Astrocyte of the spinal cord (primary cell): ENCODE measurements at places on chromosomes 2 and 18.

DNA sequence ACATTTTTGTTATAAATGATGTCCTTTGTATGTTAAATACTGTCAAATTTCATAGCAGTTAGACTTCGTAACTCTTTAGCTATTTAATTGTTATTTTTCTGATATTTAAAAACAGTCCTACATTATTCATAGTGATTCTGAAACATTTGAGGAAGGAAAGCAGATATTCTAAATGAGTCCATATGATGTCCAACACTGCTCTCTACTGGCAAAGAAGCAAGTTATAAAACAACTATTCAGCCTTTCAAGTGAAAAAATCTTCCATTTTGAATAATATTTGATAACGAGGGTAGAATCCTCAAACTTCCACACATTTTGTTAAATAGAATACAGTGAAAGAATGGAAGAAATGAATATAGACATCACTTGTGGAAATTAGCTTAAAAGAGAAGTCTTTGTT is 220.8 kb downstream of the GULP1 start:
- DNase-seq, result peak; percentile 74

- no peak for DNase-seq
Measured at GRCh38 chr2:47686018-47686417, 96.9 kb upstream of the MSH6 start.

DNA sequence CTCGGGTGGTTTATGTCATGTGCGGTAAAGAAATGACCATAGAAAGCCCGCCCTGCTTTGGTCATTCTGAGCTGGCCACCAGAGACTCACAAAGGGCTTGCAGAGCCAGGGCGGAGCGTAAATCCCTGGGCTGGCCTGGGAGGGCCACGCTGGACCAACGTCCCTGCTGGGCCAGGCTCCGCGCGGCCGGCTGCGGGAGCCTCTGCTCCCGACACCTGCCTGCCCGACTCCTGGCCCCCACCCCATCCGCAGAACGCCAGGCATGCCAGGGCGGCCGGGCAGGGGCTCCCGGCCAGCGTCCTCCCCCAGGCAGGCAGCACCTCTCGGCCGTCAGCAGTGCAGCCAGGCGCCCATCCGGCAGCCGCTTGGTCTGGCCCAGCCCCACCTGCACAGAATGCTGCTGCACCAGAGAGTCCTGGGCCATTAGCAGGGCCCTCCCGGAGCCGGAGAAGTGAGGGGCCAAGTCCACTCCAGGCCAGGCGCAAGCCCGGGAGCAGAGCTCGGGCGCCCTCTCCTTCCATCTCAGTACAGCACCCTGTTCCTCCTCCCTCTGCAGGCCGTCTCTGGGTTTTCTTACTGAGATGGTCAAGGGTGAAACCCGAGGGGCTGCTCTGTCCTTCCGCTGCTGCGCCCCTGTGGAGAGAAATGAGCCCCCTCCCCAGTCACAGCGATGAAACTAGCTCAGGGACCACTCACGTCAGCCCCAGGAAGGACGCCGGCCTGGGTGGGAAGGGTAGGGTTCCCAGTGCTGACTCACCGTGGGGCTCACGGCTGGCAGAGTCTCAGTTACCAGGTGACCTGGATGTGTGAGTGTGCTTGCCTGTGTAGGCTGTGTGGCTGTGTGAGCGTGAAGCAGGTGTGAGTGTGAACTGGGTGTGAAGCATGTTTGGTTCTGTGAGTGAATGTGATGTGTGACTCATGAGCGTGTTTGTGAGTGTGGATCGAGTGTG is 83.3 kb downstream of the PTGR3 start:
- DNase-seq, result no peak

GRCh38 chr2:164182116-164182627 is 439.1 kb downstream of the GRB14 start:
- DNase-seq, result no peak

GRCh38 chr2:177586154-177586553 is 193.6 kb downstream of the AGPS start:
- no peak for DNase-seq

DNA sequence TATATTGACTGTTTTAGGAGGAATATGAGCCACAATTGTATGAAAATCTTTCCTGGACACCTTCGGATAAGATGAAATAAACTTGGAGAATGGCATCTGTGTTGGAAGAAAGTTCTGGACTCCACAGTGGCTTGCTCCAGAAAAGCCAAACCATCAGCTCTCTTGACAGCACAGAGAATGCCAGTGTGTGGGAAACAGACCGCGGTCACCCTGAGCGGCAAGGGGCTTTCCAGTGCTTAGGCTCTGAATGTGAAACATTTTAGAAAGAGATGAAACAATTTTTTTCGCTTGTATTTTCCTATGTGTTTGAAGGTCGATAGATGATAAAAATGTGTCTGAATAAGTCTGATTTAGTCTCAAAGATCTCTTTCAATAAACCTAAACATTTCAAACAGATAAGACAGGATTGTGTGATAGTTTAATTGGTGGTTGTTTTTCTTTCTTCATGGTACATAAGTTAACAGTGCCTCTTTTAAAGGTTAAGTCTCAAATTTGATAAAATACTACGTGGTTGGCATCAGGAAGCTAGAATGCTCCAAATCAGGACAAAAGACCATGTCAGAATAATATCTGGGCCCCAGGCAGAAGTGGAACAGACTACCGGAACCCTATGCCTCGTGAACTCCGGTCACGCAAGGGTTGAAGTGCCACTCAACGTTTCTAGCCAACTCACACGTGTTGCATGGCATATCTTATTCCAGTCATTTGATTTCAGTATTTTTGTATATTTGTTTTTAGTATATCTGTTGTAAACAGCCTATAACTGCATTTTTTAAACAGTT is 28.9 kb downstream of the PTGR3 start:
- no peak for DNase-seq

- DNase-seq, result no peak
Measured at GRCh38 chr2:205441524-205441923, 240.8 kb upstream of the NRP2 start.

GRCh38 chr2:240886023-240886565 is 9.9 kb downstream of the MAB21L4 start:
- no peak for DNase-seq

GRCh38 chr2:77309725-77310124 is 212.5 kb downstream of the LRRTM4 start:
- DNase-seq, result no peak

DNA sequence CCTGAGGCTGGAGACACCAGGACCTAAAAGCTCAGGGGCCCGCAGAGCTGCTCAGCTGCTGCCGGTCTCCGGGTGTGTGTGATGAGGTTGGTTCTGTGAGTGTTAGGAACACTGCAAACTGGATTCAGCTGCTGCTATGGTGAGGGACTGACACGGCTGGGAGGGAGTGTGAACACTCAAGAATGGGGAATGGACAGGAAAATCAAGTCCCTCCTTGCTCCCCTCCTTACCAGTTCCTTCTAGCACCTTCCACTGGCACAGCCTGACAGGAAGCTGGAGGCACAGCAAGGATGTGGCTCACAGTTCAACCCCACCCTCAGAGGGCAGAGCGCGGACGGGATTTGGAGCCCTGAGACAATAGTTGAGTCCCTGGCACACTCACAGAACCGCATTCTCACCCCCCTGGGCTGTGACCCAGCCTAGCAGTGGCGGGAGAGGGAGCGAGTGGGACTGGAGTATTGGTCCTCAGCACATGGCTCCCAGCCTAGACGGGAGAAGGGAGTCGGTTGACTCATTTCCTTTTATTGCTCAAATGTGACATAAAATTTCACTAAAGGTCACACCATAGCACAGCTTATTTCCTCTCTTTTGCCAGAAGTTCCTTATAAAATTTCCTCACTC is 42.5 kb downstream of the LRRC30 start:
- DNase-seq, result peak; percentile 76

DNA sequence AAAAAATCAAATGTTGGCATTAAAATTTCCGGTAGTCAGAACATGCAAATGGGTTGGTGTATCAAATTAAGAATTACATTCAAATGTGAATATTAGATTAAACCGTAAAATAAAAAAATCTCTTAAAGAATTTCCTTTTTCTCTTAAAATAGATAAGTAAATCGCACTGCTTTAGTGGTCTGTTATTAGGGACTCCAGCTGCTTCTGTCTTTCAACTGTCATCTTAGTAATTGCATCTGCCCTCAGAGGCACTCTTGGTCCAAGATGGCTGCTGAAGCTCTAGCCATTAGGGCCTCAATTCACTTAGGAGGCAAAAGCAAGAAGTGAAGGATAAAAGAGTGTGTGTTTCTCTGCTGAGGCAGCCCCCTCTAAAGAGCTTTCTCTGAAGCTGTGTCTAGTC is 132.4 kb downstream of the MGAT5 start:
- no peak for DNase-seq

DNA sequence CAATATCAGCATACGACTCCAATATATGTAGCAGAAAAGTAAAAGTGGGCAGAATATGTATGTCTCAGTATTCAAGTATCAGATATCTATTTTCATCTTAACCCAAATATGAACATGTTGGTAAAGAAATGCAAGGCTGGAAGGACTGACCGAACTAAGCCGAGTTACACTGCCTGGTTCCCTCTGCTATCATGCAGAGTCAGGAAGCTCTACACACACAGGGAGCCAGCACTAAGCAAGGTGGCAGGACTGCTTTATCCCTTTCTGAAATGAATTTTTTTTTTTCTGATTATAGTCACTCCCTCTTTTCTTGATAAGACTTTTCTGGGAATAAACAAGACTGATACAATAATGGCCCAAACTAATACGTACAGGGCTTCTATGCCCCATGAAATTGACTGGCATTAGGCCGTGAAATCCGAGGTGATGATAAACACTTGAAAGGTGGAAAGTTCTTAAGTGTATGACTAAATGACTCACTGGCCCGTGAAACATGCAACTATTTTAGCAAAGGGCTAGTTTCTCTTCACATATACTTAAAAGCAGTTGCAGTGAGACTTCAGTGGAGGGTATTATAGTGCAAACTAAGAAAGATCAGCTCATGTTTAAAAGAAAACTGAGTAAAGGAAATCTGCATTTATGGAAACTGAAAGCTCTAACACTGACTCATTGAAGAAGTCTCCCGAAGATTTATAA is 14.9 kb downstream of the DPP4 start:
- no peak for DNase-seq

GRCh38 chr2:218582076-218582475 is 13.4 kb downstream of the CNOT9 start:
- peak; percentile 79 for DNase-seq

DNA sequence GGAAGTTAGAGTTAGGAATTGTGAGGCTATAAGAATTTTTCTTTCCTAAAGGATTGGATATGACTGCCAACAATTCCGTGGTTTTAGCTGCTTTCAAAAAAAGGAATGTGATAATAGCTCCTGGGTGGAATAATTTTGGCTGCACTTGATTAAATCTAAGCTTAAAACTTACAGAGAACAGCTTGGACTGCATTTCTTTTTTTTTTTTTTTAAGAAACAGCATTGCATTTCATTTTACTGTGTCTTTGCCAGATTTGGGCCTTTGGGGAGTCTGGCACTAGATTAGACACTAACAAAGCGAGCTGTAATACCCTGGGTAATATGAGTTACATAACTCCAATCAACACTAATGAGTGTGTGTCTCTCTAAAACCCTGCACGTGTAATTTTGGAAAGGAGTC is 37.8 kb upstream of the ZNF397 start:
- DNase-seq, result peak; percentile 24

DNA sequence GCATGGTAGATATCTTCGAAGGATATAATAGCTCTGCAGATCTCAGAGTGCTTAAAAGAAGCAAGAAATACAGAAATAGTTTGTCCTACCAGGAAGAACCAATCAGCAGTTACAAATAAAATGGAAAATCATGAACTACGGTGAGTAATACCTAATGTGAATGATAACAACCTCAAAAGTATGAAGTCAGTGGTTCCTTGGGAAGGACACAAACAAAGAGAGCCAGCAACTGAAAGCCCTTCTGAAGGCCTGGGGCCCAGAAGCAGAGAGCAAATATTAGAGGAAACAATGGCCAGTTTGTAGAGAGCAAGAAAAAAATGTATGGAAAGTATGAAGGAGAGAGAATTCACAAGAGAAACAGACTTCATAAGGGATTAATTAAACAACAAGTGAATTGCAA is 226.8 kb upstream of the CHST9 start:
- DNase-seq, result peak; percentile 24

- DNase-seq, result no peak
Measured at GRCh38 chr2:170012773-170013172, 165.2 kb upstream of the MYO3B start.

DNA sequence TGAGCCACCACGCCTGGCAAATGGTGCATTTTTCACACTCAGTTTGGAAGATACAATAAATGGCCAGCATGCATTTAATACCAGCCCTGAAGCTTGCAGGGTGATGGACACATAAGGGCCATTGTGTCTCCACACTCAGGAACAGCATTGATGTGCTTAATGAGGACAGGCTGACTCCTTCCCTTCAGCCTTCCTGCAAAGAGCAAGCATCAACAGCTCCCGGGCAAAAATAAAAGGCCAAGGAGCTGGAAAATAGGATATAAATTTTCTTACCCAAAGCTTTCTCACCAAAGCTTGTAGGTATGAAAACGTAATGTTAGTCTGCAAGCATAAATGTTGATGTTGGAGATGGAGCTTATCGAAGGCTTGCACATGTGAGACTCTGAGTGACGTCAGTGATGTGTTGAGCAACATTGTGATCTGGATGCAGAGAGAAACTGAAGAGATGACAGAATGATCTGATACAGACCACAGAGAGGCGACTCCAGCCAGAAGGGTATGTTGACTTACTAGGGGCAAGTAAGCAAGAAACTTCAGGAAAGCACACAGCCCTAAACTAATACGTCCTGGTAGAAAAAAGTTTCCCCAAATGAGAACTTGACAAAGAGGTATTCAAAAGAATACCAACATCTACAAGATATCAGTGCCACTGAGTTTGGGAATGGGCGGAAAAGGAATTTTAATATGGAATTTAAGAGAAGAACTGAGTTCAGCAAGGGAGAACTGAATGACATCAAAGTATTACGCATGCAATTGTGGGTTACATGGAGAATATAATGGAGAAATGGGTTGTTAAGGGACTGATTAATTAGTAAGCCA is 256.5 kb downstream of the TGIF1 start:
- no peak for DNase-seq

GRCh38 chr2:204145791-204146190 is 209.2 kb downstream of the ICOS start:
- no peak for DNase-seq
